Spinal cord (tissue), 10 donors: ENCODE measurements at places on chromosomes 2 and 18. TPM values are rescaled to one million over a fixed set of nuclear protein-coding genes. Genes with fewer than 3 reads are reported as not detected.

CRYGD gene
- 1.2 TPM for total RNA-seq

CCDC178 gene
- total RNA-seq, result 3.4 TPM

GREB1L gene
- total RNA-seq, result 7.9 TPM

RAB6C gene
- 1.6 TPM for total RNA-seq

NAT8 gene
- total RNA-seq, result not detected

KIF5C gene
- total RNA-seq, result 79.2 TPM

MAL gene
- 23.0 TPM for total RNA-seq

TMEM198 gene
- 4.7 TPM for total RNA-seq

GAL3ST2 gene
- total RNA-seq, result 0.50 TPM

C2orf72 gene
- 23.0 TPM for total RNA-seq

ALPI gene
- total RNA-seq, result 0.20 TPM

UGT1A10 gene
- not detected for total RNA-seq

GRCh38 chr2:61887717-61888266, 664 bp downstream of the CCT4 start:
- DNase-seq, result no peak

DNA sequence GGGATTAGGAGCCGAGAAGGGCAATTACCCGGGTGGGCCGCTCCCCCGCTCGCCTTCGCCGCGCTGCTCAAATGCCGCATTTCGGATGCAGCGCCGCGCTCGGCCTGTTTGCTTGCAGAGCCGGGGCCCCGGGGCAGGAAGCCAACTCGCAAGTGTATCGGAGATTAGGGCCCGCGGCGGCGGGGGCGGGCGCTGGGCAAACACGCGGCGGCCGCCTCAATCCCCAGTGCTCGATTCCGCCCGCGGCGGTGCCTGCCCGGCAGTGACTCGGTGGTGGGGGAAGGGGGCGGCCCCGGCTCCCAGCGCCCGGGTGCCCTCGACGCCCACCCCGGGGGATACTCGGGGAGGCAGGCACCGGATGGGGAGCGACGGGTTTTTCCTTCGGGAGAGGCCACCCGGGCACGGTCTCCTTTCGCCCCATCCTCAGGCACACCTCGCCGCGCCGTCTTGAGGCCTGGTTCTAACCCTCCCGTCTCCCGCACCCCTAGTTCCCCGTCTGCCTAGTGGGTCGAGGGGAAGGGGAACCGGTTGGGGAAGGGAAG, 26.6 kb upstream of the NOTO start:
- DNase-seq, result peak; percentile 89

DNA sequence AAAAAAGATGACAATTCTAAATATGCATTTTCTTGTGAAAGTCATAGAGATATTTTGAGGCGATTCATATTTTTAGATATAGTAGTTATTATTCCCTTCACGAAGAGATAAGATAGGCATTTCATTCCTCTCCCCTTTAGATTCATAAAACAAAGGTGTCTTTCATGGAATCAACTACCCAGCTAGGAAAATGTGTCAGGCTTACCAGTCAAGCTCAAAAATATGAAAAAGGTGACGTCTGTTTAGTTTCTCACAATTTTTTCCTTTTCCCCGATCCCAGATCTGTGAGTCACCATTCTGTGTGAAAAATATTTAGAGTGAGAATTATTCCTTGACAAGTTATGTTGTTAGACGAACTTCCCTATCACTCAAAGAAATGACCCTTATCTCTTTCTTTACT, 95.4 kb upstream of the FN1 start:
- no peak for DNase-seq

DNA sequence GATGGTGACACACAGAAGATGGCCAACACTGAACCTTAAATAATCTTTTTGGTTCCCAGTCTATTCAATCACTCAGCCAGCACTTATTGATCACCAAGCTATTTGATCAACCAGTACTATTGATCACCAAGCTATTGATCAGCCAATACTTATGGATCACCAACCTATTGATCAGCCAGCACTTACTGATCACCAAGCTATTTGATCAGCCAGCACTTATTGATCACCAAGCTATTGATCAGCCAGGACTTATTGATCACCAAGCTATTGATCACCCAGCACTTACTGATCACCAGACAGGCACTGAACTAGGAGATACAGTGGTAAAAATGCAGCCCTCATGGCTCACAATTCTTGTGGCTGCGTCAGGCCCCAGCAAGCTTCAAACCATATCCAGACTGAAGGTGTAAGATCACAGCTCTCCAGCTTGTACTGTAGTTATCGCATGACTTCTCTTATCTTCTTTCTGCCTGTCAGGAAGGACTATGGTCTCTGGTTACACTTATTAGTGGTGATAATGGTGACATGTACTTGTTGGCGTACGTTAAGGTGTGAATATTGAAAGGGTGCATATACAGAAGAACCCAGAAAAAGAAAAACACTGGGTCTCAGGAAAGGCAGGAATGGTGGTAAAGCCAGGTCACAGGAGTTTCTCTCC, 18.4 kb upstream of the B3GNT2 start:
- DNase-seq, result no peak

- DNase-seq, result no peak
Measured at GRCh38 chr2:202762556-202762955, 109.0 kb downstream of the ICA1L start.

DNA sequence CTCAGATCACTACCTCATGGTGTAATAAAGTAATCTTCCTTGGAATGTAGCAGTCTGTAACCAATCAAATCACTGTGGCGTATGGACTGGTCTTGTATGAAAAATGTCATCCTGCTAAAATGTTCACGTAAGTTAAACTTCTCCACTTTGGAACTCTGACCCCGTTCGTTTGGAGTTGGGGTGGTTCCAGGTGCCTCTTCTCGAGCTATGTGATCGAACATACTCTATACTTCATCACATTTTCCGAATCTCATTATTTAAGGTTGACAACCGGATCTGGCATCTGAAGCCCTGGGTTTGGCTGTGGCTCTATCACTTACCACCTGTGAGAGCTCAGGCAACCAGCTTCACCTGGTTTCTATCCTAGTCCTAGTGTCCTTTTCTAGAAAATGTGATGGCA, 148.0 kb upstream of the MYCN start:
- no peak for DNase-seq

GRCh38 chr18:10167759-10168158, 253.9 kb downstream of the VAPA start:
- DNase-seq, result no peak

- DNase-seq, result no peak
Measured at GRCh38 chr2:200378652-200379290, 72.3 kb downstream of the SPATS2L start.

DNA sequence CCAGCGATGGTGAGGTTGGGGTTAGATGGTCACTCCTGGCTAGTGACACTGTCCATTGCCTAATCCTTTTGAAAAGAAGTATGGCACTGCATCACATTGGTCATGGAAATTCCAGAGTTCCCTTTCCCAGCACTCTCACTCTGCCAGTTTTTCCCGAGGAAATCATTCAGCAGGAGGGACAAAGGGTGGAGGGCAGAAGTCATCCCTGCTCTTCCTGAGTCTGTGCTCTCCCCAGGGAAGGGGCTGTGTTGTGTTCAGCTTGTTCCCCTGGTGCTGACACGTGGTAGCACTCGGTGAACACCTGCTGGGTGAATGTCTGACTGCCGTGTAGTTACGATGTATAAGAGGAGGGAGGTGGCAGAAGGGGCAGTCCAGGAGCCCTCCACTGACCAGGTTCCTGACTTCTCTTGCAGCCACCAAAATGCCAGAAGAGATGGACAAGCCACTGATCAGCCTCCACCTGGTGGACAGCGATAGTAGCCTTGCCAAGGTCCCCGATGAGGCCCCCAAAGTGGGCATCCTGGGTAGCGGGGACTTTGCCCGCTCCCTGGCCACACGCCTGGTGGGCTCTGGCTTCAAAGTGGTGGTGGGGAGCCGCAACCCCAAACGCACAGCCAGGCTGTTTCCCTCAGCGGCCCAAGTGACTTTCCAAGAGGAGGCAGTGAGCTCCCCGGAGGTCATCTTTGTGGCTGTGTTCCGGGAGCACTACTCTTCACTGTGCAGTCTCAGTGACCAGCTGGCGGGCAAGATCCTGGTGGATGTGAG, 21.6 kb downstream of the STEAP3 start:
- DNase-seq, result no peak

DNA sequence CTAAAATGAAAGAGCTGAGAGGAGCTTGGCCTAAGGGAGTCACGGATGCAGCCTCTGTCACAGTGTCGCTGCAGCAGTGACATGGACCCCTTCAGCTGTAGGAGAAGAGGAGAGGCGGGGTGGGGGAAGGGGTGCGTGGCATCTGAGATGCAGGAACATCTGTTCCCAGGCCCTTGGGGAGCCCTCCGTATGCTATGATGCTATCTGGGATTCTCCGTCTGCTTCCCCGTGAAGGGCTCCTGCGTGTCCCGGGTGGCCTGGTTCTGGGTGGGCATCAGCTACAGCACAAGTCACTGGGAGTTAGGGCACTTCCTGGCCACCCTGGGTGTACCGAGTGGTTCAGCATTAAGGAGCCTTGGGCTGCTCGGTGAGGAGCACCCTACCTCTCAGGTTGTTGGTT, 35.6 kb upstream of the B3GNT7 start:
- peak; percentile 67 for DNase-seq

DNA sequence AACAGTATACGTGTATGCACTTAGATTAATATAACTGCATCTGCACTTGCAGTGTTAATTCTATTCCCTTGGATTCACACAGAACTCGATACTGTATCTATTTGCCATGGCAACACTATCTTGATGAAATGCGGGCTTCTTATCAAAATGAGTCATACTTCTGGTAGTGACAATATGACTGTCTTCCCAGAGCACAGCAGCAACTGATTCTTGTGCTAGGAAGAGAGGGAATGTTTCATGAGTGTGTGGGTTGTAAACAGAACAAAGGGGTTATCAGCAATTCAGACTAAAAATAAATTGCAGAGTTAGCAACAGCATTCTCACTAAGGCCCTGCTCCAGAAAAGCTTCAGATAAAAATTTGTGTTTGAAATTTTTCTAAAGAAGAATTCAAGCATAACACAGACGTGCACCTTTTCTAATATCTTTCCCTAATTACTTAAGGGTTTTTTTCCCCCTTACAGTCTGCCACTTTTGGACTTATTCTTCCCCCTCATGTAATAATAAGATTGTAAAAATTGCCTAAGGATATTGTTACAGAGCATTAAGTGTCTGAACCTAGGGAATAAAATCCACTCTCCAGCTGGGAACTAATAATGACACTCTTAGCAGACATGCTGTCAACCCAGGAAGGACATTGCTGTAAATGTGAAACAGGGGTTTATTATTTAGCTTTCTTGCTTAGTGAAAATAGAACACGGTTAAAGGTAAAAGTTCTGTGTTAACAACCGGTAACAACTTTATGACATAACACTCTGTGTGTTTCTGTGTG, 99.9 kb upstream of the SLC38A11 start:
- DNase-seq, result peak; percentile 79

GRCh38 chr2:134724341-134724740, 5.5 kb upstream of the TMEM163 start:
- DNase-seq, result no peak

DNA sequence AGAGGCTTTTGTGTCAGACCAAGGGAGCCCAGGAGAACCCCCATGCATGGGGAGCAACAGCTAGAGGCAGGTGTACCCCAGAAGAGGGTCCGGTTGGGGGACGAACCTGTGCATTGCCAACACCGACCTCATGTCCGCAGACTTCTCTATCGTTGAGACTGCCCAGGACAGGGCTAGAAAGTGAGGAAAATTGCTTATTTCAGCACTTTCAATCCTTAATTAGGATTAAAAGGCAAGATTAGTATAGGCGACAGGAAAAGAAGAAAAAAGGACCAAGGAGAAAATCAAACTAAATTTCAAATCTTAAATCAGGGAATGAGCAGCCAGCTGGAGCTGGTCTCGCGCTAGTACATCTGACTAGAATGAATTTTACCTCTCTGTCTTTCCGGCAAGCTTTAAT, 438.9 kb upstream of the SOX11 start:
- DNase-seq, result no peak

DNA sequence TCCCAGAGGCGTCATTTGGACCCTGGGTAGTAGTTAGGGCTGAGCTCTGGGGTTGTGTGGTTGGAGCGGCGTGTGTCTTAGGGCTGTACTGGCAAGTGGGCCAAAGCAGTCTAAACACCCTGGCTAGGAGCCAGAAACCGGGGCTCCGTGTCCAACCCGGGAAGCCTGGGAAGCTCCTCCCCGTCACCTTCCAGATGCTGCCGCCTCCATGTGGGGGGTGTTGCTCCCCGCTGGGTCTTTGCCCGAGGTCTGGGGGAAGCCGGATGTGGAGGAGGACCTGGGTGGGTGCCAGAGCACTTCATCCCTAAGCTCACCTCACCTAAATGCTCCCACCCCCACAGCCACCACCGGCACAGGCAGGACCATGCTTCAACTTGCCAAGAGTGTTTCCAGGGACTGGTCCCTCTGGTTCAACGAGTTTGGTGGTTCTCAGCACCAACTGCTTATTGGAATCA, 25.4 kb downstream of the TET3 start:
- peak; percentile 64 for DNase-seq

- DNase-seq, result no peak
Measured at GRCh38 chr2:239167011-239167673, 233.7 kb downstream of the HDAC4 start.

GRCh38 chr2:119480718-119481142, 43.6 kb downstream of the SCTR start:
- no peak for DNase-seq

DNA sequence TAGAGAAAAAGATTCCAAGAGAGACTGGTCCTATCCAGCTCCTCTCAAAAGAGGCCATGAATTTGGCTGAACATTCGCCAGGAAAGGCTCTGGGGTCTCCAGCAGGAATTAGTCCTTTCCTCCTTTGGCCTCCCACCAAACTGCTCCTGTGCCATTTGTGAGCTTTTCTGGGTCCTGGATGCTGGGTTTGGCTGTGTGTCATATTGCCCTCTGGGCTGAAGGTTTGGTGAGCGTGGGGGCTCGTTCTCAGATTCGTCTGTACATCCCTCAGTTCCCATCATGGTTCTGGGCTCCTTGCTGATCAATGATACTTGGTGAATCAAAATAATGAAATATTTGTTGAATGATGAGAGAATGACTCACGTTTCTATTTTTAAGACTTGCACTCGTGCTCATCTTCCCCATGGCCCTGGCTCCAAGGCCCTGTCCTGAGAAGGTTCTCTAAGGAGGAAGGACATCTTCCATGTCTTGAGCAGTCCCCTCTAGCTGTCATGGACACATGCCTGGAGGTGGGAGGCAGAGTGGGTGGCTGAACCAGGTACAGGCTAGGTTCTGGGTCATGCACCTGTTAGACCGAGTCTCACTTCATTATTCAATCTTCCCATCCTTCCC, 47.8 kb upstream of the RHOB start:
- DNase-seq, result no peak
